ENCODE measurements at places on chromosomes 3 and 15.

GRCh38 chr3:52438579-52439425 lies 6.1 kb downstream of the SEMA3G start:
- DNase-seq, result no peak

DNA sequence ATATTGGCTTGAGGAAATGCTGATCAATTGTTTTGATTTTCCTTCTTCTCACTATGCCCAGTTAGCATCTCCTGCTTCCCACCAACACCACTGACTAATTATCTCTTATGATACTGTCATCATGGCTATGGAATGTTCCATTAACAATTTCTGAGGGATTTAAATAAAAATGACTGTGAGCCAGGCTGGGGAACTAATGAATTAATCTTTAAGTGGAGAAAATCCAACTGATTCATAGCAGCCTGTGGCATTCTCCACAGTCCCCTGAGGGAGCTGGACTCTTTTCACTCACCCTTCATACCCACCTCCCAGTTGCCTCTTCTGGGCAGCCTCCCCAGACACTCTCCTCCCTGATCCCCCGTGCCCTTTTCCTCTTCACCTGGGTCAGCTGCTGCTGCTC lies 353.6 kb downstream of the CLSTN2 start:
- peak; percentile 80 for DNase-seq

DNA sequence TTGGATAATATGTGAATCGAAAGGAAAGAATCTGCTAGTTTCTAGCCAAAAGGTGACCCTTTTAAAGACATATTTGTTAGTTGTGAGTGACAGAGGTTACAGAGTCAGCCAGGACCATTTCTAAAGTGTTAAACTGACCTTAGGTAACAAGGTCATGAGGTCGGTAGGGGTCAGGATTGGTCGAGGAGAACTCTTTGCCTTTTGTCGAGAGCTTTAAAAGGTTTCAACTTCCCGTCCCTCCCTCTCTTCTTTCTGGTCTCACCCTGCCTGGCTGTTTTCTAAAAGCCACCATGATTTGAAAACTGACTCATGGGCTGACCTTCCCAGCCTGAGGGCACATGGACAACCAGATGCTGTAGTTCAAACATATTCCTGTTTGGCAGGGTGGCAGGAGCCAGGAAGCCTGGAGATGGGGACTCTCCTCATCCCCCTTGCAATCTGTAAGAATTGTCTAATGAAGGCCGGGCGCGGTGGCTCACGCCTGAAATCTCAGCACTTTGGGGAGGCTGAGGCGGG lies 25.8 kb upstream of the PRTG start:
- DNase-seq, result no peak

DNA sequence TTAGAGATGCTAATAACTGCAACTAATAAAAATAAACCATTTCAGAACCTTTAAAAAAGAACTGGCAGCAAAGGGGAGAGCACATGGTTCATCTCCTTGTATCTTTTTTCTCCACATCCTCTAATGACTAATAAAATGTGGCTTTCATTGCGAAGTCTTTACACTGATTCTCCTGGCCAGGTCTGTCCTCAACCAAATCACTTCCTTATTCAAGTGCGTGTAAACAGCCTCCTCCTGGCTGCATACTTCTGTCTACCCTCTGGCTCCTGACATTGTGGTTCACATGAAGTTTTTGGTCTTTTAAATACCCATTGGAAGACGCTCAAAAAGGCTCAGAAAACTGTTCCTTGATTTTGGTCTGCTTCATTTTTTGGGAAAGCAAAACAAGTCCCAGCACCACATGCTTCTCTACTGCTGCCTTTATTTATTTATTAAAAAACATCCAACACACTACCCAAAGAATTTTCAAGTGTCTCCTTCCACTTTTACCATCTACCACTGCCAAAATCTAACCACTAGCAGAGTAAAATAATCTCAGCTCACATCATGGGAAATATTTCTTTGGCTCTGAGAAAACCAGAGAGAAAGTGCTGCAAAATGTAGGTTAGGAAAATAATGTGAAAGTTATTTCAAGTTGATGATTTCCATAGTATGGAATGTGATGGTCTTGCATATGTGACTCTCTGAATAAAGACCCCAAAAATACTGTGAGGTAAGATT lies 85.1 kb downstream of the EFL1 start:
- peak; percentile 94 for DNase-seq

- DNase-seq, result peak; percentile 46
These were observed 55.0 kb upstream of the CHD2 start for GRCh38 chr15:92845126-92845508.

- peak; percentile 5 for DNase-seq
These were observed 65.2 kb downstream of the TPRA1 start for GRCh38 chr3:127525373-127525772.

DNA sequence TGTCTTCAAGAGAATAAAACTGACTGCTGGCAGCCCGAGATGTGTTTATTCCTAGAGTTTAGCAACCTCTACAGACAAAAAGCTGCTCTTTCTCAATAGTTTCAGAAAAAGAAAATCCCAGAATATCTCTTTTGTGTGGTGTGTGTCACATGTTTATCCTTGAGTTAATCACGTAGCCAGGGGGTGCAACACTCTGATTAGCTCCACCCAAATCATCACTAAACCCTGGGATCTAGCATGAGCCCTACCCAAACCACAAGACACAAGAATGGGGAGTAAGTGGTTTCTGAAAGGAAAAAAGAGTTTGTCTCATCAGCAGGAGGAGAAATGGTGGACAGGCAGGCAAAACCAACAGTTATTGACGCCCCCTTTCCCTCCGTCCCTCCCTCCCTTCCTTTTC lies 78.5 kb upstream of the AGBL1 start:
- no peak for DNase-seq

DNA sequence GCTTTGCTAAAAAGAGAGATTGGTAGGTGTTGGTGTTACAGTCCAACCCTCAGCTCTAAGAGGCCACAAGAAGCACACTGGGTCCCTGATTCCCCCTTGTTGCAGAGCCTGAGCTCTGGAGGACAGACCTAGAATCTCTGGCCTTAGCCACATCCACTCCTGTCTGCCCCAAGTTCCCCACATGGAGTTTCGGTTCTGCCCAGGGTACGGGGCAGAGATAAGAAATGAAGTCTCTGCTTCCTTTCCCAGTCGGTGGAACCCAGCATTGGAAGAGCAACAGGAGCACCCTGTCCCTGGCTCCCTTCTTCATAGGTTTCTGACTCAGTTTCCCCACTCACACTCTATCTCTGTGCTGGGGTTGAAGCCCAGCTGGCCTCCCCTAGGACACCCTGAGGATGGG lies 13.2 kb downstream of the PRR23E start:
- DNase-seq, result no peak

GRCh38 chr3:24963762-24964625 lies 464.1 kb upstream of the RARB start:
- DNase-seq, result peak; percentile 44

DNA sequence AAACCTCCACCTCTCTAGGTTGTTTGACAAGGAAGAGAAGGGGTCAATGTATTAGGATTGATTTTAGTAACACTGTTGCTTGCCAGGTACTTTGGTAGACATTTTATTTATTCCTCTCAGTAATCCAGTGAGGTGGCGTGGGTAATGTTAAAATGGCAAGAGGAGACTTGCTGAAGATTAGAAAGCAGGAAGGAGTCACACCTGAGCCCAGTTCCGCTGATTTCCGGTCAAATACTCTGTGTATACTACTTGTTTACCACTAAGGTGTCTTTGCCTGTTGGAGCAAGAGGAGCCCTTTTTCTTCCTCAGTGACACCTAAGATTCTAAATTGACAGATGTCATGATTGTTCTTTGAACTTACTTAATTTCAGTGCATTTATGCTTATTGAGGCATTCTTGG lies 1.7 kb downstream of the OXNAD1 start:
- no peak for DNase-seq

DNA sequence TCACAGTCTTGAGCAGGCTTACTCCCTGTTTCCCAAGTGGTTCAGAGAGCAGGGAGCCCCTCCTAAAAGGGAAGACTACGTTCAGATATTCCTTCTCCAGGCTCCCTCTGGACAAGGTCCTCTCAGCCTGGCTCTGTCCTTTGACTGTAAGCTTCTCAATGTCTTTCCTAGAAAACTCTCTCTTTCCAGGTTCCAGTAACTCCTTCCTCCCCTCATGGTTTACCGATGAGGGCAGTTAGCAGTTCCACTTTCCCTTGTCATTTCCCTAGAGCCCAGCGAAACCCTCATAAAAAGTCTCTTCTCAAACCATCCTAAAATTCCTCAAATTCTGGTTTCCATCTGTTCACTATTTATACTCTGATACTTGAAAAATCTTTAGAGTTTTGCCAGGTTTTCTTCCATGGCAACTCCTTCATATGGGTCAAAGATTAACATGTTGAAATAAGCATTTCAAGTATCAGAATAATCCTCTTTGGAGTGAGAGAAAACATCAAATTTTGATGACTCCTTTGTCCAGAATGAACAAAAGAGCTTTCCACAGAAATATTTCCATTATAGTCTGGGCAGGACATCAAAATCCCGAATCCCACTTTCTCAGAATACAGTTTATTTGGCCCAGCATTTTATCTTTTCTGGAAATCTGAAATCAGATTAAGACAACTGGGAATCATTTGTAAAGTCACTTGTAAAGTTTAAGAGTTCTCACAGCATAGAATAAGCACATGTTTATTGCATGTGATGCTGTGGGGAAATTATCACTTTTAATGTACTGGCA lies 599.4 kb downstream of the UNC13C start:
- DNase-seq, result no peak

GRCh38 chr15:63892794-63893441 lies 59.2 kb upstream of the HERC1 start:
- no peak for DNase-seq

- no peak for DNase-seq
These were observed 208.5 kb downstream of the EPHA3 start for GRCh38 chr3:89315750-89316470.
